ENCODE measurements at places on chromosomes 7 and 10.

DNA sequence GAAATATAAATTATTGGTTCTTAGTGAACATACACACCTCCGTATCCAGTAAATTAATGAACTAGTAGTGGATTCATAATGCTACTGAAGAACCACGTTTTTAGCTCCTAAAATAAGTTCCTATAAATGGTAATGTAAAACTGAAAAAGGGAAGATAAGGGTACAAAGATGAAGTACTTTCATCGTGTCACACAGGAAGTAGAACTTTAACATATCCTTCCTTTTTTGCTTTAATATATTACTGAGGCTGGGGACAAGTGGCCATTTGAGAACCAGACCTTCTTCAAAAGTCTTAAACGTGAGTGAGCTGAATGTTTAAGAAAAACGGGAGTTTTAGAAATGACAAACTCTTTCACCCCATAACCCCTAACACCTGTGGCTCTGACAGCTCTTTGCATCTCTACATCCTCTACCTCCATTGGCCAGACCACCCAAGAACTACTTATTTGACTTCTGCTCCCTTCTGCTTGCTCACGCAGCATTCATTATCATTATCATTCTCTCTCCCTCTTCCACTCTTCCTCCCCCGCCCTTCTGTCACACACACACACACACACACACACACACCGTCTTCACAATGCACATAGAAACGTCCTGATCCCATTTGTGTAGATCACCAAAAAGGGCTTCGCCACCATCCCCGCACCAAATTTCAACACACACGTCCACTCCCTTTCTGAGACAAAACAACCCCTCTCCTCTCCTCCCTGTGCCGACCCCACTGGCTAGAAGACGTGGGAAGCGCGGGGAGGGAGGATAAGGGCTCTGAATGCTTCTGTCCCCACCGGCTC lies 677 bp downstream of the SKAP2 start:
- DNase-seq, result peak; percentile 0

DNA sequence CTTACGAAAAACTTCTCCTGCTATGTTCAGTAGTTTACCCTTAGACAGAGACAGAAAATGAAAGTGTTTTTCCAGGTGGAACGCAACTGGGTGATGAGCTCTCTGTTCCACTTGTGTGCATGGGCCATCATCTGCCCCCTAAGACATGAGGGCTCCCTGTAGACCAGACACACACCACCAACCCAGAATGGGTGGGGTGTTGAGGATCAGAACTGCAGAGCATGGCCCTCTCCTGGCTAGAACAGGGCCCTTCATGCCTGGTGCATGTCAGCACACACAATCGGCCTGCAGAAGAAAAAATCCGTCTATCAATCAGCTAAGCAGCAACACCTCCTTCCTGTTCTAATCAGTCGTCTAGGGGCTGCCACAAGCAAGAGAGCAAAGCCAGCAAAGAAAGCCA lies 186.2 kb upstream of the INHBA start:
- no peak for DNase-seq

- no peak for DNase-seq
Measured at GRCh38 chr7:157477550-157478212, 140.9 kb downstream of the DNAJB6 start.

- DNase-seq, result no peak
Measured at GRCh38 chr7:129968592-129969383, 16.0 kb upstream of the UBE2H start.

DNA sequence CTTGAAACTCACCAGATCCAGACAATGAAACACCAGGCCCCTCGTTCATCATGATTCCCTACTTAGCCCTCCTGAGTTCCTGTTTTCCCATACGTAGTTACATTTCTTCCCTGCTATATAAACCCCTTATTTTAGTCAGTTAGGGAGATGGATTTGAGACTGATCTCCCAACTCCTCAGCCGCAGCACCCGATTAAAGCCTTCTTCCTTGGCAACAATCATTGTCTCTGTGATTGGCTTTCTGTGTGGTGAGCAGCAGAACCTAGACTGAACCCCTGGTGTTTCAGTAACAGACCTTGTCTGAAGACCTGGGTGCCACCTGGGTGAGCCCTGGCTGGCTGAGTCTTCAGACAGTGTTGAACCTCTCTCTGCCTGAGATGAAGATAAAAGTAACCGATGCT lies 118.0 kb downstream of the OAT start:
- DNase-seq, result no peak

DNA sequence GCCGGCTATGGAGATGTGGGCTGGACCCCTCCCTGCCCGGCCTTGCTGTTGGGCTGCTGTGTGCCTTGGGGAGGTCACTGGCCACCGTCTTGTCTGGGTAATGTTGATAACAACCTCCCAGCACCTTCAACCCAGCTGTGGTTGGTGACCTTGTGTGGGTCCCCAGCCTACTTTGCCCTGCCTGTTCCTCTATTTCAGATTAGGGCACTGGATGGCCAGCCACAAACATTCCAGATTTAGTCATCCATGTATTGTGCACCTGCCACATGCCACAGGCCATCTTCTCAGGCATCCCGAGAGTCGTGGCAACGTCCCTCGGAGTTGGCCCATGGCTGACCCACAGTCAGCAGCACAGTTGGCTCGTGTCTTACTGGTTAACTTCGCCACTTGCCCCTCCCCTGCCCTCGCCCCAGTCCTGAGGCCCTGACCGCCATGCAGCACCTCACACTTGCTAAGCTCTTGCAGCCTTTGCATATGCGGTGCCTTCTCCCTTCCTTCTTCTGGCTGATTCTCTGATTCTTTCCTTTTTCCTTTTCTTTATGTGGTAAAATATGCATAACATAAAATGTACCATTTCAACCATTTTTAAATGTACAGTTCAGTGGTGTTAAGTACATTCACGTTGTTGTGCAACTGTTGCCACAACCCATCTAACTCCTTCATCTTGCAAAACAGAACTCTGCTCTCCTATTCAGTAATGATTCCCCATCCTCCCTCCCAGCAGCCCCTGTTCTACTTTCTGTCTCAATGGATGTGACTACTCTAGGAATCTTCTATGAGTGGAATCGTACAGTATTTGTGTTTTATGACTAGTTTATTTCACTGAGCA lies 60.6 kb downstream of the PRF1 start:
- DNase-seq, result no peak

DNA sequence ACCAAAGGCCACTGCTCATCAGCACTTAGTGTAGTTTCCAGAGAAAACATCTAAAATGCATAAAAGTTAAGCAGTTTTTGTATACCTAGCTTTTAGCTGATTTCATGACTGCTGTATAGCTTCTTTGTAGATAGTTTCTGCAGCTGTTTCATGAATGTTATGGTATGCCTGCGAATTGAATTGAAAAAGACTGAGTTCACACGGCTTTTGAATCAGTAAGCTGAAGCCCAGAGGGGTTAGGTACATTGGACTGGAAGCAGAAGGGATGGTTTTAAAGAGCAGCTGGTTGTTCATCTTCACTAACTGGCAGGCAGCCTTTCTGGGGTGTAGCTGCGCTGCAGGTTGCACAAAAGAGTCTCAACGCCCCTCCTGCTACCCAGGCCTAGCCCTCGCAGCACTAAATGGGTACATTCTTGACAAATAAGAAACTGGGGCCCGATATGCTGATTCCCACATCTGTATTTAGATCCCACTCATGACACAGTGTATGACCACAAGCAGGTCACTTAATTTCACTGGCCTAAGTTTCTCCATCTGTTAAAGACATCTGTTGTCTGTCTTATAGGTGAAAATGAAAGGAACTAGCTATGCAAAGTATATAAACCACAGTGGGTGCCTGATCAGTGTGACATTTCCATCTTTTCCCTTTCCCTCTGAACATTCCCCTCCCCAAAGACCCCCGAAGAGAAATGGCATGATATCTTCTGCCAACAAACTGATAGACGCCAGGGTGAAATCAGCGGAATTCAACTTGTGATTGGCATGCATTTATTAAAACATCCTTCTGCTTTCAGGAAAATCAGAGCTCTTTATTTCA lies 85.9 kb upstream of the AGBL3 start:
- DNase-seq, result no peak

GRCh38 chr7:127976056-127976737 lies 55.0 kb downstream of the LRRC4 start:
- DNase-seq, result no peak
